ENCODE measurements at places on chromosomes 5 and 9. TPM values are rescaled to one million over a fixed set of nuclear protein-coding genes. Genes with fewer than 3 reads are reported as not detected.

NELFB gene
- 67.9 TPM for total RNA-seq

GRCh38 chr5:144173766-144174165, 3.1 kb downstream of the KCTD16 start:
- no peak for DNase-seq

SLC34A3 gene
- not detected for total RNA-seq

DNA sequence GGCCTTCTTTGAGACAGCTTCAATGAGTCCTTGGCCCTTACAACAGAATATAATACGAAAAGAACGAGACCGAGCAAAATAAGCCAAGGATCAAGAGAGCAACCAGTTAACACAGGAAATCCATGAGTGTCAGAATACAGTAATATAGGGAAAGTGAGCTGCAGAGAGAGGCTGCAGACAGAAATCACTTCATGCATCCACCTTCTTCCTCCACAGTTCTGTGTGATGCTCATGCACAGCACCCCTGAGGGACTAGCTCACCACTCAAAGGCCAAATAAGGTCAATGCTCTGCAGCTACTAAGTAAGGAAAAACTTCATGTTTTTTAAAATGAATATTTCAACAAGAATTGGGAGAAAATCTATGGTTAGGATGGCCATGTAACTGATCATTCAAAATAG, 257.1 kb downstream of the MCTP1 start:
- DNase-seq: no peak
